ENCODE measurements at places on chromosomes 2 and 18.

- no peak for DNase-seq
Measured at GRCh38 chr18:44156126-44156525, 524.6 kb upstream of the SETBP1 start.

DNA sequence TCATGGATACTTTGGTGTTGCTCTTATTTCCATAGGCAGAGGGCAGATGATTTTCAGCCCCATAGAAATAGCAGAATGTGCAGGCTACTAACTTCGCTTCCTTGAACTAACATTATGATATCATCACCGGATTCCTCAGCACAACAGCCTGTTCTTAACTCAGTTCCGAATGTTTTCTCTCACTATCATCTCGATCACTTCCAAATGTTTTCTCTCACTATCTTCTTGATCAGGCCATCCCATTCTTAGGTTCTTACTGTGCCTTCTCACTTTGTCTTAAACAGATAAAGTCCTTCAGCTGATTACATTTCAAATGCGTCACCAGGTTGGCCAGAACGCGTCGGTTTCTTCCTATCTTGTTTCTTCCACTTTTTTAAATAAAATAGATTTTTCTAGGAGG is 11.4 kb upstream of the MBD2 start:
- no peak for DNase-seq

DNA sequence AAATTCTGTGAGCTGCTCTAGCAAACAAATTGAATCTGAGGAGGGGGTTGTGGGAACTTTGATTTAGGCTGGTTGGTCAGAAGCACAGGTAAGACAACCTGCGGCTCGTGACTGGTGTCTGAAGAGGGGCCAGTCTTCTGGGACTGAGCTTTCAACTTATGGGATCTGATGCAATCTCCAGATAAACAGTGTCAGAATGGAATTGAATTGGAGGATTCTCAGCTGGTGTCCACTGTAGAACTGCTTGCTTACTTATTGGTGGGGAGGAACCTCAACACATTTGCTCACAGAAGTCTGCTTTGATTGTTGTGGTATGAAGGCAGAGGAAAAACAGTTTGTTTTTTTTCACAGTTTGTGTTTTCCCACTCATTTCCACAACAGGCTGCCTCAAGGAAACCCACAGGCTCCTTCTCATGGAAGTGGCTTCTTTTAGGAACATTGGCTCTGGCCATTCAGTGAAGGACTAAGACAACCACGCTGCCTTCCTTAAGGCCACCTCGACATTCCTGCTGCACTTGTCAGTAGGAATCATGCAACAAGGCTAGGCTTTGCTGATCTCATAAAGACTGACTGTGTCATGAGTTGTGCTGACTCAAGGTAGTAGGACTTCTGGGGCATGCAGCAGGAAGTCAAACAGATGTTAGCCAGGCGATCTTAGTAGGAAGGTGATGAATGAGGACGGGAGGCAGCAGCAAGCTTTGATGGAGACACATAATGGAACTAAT is 104.7 kb downstream of the TSN start:
- DNase-seq: no peak

DNA sequence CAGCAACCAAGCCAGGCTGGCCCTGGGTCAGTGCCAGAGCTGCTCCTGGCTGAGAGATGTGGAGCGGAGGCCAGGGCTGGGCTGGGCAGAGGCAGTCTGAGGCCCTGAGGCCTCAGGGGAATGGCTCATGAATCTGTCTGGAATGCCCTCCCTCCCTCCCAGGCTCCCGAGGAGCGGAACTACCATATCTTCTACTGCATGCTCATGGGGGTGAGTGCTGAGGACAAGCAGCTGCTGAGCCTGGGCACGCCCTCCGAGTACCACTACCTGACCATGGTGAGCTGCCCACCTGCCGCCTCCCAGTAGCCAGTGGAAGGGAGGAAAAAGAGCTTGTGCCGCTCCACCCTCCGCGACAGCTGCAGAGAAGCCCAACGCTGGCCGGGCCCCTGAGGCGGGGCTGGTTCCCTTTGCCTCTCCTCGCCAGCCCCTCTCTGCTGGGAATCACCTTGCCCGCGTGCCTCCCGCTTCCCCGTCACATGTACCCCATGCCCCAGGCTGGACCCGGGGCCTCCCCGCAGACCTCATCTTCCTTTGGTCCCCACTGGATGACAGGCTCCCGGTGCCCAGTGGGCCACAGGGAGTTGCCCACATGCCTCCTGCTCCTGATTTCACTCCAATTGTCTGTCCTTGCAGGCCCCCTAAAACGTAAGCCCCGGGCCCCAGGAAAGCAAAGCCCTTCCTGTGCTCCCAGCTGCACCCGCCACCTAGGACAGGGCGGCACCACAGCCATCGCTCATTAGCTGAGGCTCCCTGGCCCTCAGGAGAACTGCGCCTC is 41.1 kb downstream of the MYO7B start:
- no peak for DNase-seq

Data from astrocyte of the cerebellum (primary cell).